ENCODE measurements at places on chromosomes 13 and 19.

DNA sequence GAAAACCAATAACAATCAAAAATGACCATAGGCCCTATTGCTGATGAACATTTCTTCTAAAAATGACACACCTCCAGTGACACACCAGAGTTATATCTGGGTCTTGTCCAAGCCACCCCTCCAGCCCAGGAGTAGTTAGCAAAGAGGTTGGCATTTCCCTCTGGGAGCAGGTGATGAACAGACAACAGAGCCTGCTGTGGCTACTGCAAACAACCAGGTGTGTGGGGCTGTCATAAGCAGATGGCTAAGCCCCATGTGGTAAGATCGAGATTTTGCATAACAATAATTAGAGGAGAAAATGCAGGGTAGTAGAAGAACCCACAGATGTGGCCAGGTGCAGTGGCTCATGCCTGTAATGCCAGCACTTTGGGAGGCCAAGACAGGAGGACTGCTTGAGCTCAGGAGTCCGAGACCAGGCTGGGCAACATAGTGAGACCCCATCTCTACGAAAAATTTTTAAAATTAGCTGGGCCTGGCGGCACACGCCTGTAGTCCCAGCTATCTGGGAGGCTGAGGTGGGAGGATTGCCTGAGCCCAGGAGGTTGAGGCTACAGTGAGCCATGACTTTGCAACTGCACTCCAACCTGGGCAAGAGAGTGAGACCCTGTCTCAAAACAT, 5.0 kb downstream of the XRCC1 start:
- no peak for DNase-seq

- DNase-seq: no peak
These were observed 634.3 kb upstream of the PCDH20 start for GRCh38 chr13:62049992-62050391.

DNA sequence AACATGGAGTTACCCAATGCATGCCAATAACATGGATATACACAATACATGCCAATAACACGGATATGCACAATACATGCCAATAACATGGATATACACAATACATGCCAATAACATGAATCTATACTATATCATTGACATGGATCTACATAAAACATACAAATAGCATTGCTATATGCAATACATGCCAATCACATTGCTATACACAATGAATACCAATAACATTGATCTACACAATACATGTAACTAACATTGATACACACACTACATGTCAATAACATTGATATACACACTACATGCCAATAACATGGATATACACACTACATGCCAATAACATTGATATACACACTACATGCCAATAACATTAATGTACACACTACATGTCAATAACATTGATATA, 932 bp upstream of the PIP5K1C start:
- no peak for DNase-seq

GRCh38 chr19:57058871-57059270, 60.9 kb upstream of the USP29 start:
- no peak for DNase-seq

DNA sequence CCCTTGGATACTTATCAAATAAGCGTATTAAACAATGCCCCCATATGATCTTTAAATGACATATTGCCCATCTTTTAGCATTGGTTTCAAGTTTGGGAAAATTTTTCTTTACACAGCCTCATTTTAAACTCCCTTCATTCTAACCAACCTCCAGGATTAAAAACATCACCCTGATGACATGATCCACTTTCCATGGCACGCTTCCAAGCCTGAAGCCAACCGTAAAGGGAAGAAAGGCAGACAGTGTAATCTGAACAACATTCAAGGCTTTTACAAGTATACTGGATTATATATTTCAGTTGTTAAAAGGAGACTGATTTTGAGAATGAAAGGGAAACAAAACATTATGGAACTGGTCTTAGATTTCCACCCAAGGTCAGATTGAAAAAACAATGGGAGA, 1721.9 kb downstream of the OLFM4 start:
- no peak for DNase-seq

DNA sequence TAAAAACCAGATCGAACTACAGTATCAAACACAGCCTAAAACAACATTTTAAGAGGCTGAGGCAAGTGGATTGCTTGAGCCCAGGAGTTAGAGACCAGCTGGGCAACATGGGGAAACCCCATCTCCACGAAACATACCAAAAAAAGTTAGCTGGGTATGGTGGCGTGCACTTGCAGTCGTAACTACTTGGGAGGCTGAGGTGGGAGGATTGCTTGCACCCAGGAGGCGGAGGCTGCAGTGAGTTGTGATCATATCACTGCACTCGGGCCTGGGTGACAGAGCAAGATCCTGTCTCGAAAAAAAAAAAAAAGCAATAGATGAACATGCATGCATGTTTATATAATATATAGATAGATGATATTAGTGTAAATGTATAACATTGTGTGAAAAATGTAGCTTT, 5.2 kb upstream of the MRPS31 start:
- no peak for DNase-seq

DNA sequence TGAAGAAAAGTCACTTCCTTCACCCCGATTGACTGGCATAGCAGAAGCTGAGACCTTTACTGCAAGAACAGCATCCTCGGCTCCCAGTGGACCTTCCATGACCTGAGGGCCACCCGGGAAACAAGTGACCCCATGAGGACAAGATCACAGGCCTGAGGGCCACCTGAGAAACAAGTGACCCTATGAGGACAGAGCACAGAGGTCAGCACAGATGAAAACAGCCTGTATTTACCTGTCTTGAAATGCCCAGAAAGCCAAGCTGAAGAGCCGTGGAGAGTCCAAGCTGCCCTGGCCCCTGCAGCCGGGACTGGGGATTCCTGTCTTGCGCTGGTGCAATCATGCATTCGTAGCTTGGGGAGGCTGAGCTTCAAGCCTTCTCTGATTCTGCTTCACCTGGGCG, 114.2 kb upstream of the SPACA7 start:
- DNase-seq: no peak

DNA sequence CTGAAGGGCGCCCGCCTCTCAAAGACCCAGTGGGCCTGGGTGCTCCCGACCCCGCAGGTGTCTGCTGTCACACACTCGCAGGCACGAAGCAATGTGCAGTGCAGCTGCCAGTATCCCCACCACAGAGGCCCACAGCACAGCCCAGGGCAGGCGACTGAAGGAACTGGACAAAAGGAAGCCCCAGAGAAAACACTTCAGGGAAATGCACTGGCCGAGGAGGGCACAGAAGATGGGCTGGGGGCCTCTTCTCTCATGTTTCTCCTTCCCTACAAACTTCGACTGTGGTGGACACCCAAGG, 10.0 kb downstream of the AKAP8 start:
- DNase-seq: no peak

- no peak for DNase-seq
These were observed 76.7 kb upstream of the ZNF43 start for GRCh38 chr19:21912654-21913053.

DNA sequence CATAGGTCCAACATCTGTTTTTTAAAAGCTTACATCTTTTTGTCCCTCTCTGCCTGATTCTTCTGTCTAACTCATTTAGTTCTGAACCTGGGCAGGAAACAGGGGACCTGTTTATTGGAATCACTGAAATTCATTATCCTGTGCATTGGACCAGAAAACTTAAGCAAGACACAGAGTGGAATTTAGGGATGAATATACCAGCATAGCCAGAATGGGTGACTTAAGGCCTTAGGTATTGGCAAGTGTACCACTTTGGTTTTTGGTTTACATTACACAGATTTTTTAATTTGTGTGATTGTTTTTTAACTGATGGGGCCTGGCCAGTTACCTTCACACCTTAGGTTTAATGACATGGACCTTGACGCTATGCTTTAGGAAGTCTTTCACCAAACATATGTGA, 232.5 kb downstream of the GPC5 start:
- no peak for DNase-seq
